ENCODE measurements at places on chromosomes 3 and 15. TPM values are rescaled to one million over a fixed set of nuclear protein-coding genes. Genes with fewer than 3 reads are reported as not detected.

DNA sequence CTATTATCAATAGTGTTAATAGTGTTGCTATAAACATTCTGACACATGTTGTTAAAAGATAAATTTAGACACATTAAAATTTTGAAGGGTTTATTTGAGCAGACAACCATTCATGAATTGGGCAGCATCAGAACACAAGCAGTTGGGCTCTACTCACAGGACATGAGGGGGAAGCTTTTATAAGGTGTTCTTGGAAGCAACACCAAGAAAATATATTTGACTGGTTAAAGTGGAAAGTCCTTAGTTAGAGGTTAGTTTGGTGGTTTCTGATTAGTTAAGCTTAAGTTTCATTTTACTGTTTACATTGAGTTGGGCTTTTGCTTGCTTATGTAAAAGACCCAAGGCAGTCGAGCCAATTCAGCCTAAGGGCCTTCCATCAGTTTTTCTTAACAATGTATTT, 220.7 kb downstream of the CD47 start:
- no peak for DNase-seq

- DNase-seq, result peak; percentile 57
These were observed 59.7 kb upstream of the KBTBD8 start for GRCh38 chr3:66938338-66938963.

DNA sequence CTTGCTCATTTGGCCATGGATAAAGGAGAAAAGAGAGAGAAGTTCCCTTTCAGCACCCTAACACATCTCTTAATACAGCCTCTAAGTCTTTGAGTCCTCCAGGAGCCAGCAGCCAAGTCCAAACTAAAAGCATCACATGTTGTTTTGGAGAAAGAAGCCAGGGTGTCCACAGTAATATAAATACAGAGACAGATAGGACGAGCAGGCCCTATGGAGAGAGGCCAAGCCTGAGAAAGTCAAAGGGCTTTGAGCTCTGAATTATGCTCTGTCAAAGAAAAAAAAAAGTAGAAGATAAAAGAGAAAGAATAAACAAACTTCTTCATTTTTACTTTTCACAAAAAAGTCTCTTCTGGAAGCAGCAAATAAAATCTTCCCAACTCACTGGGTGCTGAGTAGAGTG, 92.4 kb upstream of the THBS1 start:
- no peak for DNase-seq

- DNase-seq, result no peak
These were observed 41.4 kb downstream of the CTDSPL2 start for GRCh38 chr15:44468709-44469385.

GRCh38 chr3:107621465-107621864, 98.7 kb downstream of the BBX start:
- DNase-seq, result no peak

GRCh38 chr3:70832089-70832833, 519.8 kb upstream of the MDFIC2 start:
- DNase-seq, result no peak

DNA sequence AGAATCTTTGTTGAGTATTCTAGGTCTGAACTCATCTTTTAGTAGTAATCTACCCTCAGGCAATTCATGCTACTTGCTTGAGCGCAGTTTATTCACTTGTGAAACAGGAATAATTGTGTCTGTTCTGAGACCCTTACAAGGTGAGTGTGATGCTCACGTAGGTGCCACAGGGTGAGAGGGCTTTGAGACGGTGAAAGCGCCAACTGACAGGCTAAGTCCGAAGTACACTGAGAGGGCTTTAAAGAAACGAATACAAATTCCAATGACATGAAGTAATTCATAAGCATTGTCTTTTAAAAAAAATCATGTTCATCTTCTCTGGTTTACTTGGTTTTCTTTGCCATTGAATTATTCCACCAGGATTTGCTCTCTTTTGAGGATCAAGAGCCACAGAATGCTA, 393.7 kb upstream of the RGMA start:
- no peak for DNase-seq

GRCh38 chr15:52067545-52067926, 45.0 kb downstream of the BCL2L10 start:
- no peak for DNase-seq

DNA sequence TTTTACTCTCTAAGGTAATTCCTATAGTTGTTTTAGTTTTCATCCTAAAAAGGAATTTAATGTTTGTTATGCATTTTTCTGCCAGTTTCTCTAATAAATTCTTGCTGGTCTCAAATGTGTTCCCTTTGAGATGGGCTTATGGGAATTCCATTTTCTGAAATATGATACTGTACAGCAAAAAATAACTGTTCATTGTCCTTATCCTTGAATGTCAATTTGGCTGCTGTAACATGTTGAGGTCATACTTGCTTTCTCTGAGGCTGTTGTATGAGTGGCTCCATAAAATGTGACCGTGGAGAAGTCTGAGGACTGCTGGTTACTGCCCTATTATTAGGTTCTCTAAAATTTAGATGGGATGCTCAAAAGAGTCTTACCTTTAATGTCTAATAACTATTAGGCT, 266.5 kb downstream of the ADAMTS17 start:
- DNase-seq, result no peak

- DNase-seq, result no peak
These were observed 986 bp downstream of the KPNA4 start for GRCh38 chr3:160564258-160564911.

- no peak for DNase-seq
These were observed 102.8 kb downstream of the KCNH8 start for GRCh38 chr3:19250959-19251610.

DNA sequence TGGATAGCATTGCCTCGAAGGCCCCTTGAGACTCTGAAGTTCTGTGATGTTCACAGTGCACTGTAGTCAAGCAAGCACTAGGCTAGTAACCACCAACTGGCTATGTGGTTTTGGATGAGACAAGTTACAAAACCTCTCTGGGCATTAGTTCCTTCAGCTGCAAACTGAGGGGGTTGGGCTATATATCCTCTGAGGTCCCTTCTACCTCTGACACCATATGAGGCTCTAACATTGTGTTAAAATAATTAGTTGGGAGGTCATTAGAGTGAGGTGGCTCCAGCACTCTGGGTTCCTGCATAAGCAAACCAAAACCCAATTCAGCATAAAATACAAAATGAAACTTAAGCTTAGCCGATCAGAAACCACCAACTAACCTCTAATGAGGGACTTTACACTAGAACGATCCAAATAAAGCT, 209.5 kb upstream of the LRRN1 start:
- DNase-seq, result no peak

- no peak for DNase-seq
These were observed 190.0 kb downstream of the ARRDC4 start for GRCh38 chr15:98150536-98150935.

GRCh38 chr3:188323067-188323842, 169.3 kb downstream of the LPP start:
- DNase-seq, result no peak

- DNase-seq, result no peak
These were observed 29.5 kb downstream of the LINS1 start for GRCh38 chr15:100572362-100572983.

- no peak for DNase-seq
These were observed 24.9 kb upstream of the PLXNA1 start for GRCh38 chr3:126957776-126958637.

- no peak for DNase-seq
These were observed 210.0 kb downstream of the MAGI1 start for GRCh38 chr3:65828706-65829105.

- no peak for DNase-seq
These were observed 55.7 kb upstream of the APEH start for GRCh38 chr3:49618412-49618811.

- no peak for DNase-seq
These were observed 3.0 kb downstream of the SKIL start for GRCh38 chr3:170360466-170360865.

DNA sequence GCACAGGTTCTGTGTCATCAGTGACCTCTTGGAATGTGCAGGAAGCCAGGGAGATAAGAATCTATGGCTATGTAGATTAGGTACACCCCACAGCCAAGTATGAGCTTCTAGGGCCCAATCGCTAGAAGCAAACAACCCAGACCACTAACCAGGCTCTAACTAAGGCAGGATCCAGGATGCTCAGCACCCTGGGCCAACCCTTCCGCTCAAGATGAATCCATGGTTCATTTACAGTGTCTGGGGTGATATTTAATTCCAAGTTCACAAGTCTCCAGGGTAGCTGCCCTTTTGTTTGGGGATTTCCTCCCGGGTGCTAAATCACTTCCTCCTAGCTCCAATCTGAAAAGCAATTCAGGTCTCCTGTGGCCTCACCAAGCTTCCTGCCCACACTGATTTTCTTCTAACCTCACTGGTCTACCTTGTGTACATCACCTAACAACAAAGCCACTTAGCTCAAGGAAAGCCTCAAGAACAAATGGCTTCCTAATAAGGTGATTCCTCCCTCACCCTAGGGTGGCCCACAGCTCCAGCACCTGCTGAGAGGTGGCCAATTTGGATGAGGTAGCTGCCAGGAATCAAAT, 2.4 kb downstream of the EHD4 start:
- no peak for DNase-seq

KCNAB1 gene
- total RNA-seq, result 0.44 TPM

NAALADL2 gene
- 4.0 TPM for total RNA-seq

NTRK3 gene
- not detected for total RNA-seq

MYL3 gene
- total RNA-seq, result 13.8 TPM

FOXP1 gene
- 131 TPM for total RNA-seq

PLSCR5 gene
- not detected for total RNA-seq

NR2F2 gene
- total RNA-seq, result 134 TPM

SENP8 gene
- 3.4 TPM for total RNA-seq

SEMA5B gene
- 0.84 TPM for total RNA-seq

CXCR6 gene
- not detected for total RNA-seq

RHCG gene
- total RNA-seq, result not detected
